ENCODE measurements at places on chromosomes 13 and 19.
A peak's percentile ranks its signal among the peaks of the same experiment; 100 is the strongest.

GRCh38 chr19:43784241-43784980 lies 3.6 kb upstream of the KCNN4 start:
- no peak for DNase-seq

DNA sequence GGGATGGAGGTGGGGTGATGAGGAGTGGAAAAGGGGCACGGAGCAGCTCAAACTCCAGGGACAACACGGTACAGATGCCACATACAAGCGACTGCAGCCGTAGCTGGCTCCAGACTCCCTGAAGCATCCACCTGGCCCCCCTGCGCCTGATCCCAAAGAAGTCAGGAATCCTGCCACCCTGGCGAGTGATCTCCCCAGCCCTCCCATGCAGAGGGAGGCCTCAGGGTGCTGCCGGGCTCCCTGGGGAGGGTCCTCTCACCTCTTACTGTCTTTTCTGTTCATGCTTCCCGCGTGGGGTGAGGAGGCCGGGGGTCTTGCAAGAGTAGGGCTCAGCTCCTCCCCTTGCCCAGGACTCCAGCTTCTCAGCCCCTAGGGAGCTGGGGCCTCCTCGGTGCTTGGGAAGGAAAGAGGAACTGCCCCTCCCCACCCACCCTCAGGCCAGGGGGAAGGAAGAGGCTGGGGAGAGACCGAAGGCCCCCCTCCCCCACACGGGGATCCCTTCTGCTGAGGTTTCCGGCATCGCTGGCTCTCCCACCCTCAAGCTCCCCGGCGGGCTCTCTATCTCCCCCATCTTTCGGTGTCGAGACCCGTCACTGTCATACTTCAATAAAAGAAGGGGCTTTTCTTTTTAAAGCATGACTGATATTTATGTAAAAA lies at the start of gene RASGRP4:
RASGRP4 (minus strand) TSS at position 410 of the 657 bp plus-strand sequence; CDS start at position 282, 128 bp downstream.
- no peak for DNase-seq

DNA sequence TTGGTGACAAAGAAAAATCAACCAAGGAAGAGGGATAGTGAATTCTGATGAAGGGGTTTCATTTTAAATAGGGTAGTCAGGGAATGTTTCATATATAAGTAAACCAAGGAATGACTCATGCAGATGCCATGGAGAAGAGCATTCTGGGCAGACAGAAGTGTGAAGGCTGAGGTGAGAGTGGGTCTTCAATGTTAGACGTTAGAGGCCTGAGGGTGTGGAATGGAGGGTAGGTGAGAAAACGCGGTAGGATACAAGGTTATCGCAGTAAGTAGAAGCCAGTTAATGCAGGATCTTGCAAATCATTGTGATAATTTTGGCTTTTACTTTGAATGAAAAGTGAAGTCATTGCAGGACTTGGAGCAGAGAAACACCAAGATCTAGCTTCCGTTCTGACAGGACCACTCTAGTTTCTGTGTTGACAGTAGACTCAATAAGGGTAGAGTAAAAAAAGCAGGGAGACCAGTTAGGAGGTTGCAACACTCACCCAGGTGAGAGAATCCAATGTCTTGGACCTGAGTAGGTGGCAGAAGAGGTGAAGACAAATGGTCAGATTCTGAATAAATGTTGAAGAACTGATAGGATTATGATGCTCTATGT lies 225.2 kb upstream of the TMTC4 start:
- DNase-seq: no peak

DNA sequence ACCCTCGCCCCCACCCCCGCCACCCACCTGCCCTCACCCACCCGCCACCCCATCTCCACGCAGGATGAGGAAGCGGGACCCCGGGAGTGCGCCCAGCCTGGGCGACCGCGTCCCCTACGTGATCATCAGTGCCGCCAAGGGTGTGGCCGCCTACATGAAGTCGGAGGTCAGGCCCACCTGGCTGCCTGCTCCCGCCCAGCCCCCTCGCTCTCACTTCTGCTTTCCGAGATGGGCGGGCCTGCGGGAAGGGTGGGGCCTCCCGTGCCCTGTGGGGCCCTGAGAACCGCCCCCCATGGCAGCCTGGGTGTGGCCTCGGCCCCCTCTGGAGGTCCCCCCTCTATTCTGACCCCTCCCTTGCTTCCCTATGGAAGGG lies 3.1 kb upstream of the SPIB start:
- no peak for DNase-seq

DNA sequence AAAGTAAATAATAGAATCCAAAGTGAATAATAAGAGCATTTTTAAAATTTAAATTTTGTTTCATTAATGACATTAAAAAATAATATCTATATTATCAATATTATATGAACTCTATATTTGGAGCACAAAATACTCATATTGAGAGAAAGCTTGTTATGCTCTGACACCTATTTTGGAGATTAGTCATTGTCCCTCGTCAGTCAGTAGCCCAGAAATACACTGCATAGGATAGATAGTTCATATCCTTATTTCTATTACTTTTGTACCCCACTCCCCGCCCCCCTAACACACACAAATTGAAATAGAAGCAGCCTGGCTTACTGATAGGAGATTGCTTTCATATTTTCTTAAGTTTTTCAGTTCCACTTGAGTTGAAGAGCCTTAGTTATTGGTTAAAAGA lies 652.8 kb downstream of the PCDH9 start:
- no peak for DNase-seq

DNA sequence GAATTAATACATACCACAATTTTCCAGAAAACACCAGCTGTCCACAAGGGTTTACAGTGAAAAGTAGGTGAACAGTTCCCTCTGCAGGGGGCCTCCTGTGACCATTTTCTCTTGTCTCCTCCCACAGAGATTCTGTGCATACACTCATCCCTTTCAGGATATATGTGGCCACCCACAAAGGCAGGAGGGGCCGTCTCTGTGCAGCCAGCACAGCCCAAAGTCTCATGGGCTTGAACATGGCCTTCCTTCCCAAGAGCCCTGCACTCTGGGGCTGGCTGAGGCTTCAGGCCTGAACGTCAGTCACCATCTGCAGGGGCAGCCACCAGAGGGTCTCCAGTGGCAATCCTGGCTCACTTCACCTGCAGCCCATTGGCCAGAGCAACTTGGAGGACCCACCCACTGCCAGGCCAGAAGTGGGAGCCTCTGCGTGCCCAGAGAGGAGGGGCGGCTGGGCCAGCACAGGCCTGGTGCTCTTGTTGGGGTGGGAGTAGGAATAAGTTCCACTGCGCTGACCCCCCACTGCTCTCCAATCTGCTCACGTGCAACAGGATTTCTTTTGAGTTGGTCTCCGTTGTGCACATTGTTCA lies 25.1 kb downstream of the TMEM161A start:
- no peak for DNase-seq

- peak; percentile 98 for DNase-seq
Measured at GRCh38 chr13:48094781-48095502, at the start of gene MED4. MED4 (minus strand) TSS chr13:48095104; CDS start chr13:48095078, 26 bp downstream.

GRCh38 chr19:8361921-8362793 lies 1.8 kb upstream of the ANGPTL4 start:
- peak; percentile 58 for DNase-seq

DNA sequence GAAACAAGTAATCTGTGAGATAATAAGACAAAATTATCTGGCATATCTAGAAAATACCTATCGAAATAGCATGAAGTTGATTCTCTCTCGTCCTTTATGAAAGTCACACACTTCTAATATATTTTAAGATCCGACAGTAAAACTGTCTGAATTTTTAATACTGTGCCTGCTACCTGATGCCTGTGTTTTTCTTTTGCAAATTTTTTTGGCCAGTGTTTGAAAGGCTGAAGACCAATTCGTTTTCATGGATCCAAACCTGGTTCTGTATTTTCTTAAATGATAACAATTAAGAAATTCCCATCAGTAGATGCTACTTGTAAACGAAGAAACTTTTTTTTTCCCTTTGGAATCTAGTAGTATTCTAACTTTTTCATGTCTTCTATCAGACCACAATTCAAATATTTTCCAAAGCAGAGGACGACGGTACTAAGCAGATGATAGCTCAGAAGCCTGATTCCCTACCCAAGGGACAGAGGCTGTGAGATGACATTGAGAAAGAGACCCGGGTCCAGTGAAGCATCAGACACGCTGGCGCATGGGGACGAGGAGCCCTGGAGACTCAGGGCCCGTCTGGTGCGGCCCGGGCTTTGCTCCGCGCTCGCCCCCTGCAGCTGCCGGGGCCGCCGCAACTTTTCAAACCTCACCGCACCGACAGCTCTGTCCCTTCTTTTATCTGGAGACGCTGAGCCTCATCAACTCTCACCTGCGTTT lies 49.5 kb upstream of the PABPC3 start:
- no peak for DNase-seq

- no peak for DNase-seq
Measured at GRCh38 chr19:7819337-7819736, 10.7 kb upstream of the EVI5L start.

GRCh38 chr13:30545320-30545719 lies 72.4 kb upstream of the USPL1 start:
- DNase-seq: no peak

GRCh38 chr13:59229861-59230260 lies 933.9 kb downstream of the DIAPH3 start:
- no peak for DNase-seq

DNA sequence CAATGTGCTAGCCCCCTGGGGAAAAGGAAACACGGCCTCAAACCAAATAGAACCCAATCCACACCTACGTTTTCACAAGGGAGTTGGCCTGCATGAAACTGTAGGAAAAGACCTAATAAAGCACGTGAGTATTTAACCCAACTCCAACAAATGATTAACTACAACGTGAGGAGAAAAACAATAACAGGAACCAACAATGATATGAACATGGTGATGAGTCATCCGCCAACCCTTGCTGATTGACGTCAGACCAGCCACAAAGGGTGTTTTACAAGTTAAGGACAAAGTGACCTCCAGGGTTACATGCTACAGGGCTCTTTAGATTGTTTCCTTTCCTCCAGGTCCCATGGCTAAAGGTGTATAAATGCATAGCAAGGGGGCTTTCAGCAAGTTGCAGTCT lies 460.5 kb downstream of the COG6 start:
- DNase-seq: peak; percentile 47

DNA sequence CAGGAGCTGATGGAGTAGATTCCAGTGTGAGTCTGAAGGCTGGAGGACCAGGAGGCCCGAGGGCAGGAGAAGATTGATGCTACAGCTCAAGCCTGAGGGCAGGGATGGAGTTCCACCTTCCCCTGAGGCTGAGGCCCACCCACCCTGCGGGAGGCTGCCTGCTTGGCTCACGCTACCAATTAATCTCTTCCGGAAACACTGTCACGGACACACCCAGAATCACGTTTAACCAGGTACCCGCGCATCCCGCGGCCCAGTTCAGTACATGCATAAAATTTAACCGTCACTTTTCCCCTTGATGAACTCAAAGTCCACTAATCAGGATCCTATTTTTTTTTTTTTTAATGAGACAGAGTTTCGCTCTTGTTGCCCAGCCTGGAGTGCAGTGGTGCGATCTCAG lies 5.2 kb upstream of the ZNF628 start:
- no peak for DNase-seq

DNA sequence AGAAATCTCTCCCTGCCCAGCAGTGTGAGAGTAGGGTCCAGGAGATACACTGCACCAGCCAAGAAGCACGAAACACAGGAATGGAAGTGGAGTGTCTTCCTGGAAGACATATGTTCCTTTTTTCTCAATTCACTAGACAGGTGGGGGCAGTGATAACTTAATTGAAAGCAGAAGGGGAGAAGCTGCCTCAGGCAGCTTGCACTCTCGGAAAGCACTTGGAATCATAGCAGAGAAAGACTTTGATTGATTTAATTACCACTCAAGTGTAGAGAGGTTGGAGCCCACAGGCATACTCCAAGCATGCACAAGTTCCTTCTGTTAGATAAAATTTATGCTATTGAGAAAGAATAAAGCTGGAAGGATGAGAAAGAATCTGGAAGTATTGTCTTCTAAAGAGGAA lies 249.4 kb downstream of the SLITRK6 start:
- no peak for DNase-seq

GRCh38 chr13:98335721-98336120 lies 158.7 kb upstream of the RNF113B start:
- DNase-seq: no peak

DNA sequence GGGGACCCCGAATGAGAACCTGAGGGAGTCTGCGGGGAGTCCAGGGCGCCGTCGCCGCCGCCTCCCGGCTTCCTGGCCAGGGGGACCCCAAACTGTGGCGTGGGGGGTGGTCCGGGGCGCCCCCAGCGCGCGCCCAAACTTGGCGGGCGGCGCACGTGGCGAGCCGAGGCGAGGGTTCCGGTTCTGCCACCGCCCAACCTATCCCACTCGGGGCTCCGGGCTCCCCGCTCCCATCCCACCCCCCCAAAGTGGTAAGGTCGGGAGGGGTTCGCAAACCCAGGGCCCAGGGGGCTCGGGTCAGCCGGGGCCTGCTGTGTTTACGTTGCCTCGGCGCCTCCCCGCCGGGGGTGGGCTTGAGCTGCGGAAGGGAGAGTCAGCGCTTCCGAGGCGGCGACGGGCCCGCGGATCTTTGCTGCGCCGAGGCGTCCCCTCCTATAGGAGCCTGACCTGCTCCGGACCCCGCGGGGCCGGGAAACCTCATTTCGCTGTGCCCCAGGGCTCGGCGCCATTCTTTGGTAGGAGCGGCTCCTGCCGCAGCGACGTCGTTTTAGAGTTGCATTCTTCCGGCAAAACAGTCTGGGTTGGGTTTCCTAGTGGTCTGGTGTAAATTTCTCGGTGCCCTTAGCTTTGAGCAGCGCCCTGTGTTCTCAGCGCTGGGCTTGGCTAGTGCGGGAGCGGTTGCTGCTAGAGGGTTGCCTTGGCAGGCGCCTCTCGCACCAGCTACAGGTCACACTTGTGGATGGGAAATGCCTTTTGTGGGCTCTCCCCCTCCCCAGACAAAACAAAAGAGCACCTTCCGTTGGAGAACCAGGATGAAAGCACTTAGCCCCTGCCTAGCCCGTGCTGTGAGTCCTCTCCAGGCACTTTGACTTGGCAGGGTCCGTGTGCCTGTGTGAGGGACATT lies 1.2 kb downstream of the DAZAP1 start:
- DNase-seq: peak; percentile 63

DNA sequence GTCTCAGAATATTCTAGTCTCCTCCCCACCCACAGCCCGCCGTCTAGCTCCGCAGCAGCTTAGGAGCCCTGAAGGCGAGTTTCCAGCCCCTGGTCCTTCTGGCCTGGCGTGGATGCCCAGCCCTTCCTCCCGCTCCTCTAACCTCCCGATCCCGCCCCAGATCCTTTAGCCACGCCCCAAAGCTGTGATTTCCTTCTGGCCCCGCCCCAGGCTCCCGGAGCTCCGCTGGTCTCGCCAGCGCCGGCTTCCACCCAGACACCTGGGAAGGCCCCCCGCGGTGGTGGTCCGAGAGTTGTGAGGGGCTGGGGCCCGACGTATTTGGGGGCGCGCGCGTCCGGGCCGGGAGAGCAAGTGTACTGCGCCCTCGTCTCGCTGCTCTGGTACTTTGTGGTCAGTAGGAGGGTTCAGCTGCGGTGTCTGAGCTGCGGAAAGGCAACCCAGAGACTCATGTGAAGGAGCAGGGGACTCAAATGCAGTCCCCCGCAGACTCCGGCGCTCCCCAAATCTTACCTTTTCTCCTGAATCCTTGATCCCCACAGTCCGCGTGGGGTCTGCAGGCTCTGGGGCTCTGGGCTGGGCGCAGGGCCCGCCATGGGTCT lies at the start of gene CGB7:
CGB7 (minus strand) TSS at position 114 of the 599 bp plus-strand sequence. CDS start 2,374 bp downstream, outside the sequence.
- DNase-seq: peak; percentile 79

Data from ovary (tissue), 10 donors.